ENCODE measurements at places on chromosomes 13 and 19.

- peak; percentile 47 for DNase-seq
Measured at GRCh38 chr13:113400621-113401451, 36.9 kb upstream of the GRTP1 start.

DNA sequence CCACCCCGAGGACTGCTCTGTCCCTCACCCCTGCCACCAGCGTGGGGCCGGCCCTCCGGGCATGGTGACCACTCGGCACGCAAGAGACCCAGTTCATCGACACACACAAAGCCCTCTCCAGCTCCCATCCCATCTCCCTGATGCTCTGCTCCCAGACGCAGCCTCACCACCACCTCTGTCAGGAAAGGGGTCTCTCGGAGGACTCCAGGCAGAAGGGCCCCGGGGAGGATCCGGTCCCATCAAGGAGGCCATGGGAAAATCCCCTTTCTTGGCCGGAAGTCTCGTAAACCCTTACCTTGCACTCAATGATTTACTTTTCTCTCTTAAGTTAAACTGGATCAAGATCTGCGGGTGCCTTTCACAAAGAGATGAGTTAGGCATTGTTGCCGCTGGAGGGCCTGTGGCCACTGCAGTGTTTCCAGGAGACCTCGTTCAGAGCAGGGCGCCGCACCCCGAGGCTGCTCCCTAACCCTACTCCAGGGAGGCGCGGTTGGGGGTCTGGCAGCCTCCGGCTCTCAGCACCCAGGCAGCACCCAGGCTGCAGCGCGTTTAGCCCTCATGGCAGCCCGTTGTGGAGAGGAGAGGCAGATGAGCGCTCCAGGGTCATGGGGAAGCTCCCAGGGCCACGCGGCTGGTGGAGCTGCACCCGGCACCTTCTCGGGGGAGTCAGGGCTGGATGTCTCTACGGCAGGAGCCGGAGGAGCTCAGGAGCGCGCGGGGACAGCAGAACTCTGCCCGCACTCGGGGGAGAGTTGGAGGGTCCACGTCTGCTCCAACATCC, 31.0 kb downstream of the C2CD4C start:
- no peak for DNase-seq

- DNase-seq = no peak
Measured at GRCh38 chr19:46000491-46001246, 5.4 kb downstream of the CCDC61 start.

GRCh38 chr19:53908106-53908934, 758 bp upstream of the CACNG7 start:
- DNase-seq = no peak

DNA sequence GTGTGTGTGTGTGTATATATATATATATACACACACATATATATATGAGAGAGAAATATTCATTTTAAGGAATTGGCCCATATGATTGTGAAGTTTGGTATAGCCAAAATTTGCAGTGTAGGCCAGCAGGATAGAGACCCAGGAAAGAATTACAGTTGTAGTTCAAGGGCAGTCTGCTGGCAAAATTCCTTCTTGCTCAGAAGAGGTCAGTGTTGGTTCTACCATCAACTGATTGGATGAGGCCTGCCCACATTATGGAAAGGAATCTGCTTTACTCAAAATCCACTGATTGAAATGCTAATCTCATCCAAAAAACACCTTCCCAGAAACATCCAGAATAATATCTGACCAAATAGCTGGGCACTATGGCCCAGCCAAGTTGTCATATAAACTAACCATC, 24.0 kb downstream of the RNF6 start:
- no peak for DNase-seq

GRCh38 chr19:18775586-18776287, 15.4 kb downstream of the COMP start:
- DNase-seq = no peak

DNA sequence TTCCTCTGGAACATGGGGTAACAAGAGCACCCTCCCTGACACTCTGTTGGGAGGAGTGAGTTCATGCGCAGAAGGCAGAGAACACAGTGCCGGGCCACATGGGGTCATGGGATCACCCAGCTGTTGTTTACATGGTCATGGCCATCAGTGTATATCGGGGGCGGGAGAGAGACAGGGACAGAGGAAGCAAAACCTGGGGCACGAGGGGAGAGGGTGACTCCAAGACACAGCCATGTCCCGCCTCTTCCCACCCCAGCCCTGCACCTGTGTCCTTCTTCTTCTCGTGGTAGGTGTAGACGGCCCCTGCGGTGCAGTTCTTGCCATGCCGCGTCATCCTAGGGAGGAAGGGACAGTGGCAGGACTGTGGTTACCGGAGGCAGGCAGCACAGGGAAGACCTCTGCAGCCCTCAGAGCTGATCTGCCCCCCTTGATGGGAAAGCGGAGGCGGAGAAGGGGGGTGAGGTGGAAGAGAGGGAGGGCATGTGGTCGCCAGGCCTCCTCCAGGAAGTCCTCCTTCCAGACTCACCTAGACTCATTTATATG, 19.9 kb downstream of the NOSIP start:
- no peak for DNase-seq

DNA sequence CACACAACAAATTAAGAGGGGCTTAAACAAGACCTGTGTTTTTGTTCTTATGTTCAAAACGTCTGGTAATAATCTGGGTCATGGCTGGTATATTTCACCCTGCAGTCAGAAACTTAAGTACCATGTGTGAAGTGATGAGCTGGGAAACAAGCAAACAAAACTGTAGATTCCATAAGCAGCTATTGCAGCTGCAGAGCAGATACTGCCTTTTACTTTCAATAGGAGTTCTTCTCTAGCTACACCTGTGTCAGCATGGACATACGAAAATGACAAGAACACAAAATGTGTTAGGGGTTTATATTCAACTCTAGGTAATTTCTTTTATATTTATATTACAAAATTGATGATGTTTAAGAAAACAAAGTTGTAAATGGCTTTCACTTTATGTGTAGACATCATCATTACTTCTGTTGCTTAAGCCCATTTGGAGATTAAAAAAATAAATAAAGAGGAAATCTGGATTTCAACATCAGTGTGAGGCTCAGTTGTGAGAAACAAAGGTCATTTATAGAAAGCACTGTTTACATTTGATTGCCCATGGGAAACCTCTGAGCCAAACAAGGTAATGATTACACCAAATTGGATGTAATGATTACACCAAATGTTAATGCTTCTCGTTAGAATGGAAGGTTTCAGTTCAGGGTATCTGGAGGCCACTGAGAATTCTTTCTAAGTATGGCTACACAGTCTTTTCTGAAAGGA, 451.0 kb upstream of the SLC10A2 start:
- DNase-seq = no peak

DNA sequence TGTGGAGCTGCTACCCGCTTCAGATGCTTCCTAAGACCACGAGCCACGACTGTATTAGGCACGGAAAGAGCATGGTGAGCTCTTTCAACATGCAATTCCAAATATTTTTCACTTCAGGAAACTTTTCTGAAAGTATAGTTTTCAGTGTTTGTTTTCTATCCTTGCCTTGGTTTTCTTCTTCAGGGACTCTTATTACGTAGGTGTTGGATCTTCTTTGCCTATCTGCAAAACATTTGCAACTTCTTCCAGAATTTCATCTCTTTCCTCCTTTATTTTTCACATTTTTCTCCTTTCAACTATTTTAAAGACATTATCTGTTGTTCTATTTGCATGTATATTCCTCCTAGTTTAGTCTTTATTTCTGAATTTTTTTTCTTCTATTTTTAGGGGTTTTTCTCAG, 148.9 kb upstream of the LSM14A start:
- no peak for DNase-seq

GRCh38 chr13:88217372-88217771, 546.2 kb downstream of the SLITRK5 start:
- DNase-seq = no peak

GRCh38 chr13:37029617-37030016, 29.0 kb downstream of the EXOSC8 start:
- no peak for DNase-seq

- DNase-seq = no peak
Measured at GRCh38 chr13:94228763-94229162, 250.7 kb downstream of the DCT start.

All from vagina (tissue), 2 donors.